Fibroblast of gingiva (primary cell): ENCODE measurements at places on chromosomes 5 and 9.

DNA sequence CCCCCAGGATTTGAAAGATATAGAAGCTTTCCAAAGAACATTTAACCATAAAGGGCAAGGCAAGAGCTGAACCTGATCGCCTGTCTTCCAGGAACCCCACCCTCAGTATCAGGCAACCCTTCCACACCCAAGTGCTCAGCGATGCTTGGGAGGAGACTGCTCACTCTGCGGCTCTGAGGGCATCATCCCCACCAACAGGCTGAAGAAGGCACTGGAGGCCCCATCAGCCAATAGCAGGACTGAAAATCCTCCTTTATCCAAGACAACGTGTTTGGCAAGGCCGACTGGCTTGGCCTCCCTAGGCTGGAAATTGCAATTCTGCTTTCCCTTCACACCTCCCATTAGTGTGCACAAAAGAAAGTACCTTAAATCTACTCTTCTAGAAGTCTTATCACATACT, 1.4 kb upstream of the PPP2CA start:
- DNase-seq = no peak

DNA sequence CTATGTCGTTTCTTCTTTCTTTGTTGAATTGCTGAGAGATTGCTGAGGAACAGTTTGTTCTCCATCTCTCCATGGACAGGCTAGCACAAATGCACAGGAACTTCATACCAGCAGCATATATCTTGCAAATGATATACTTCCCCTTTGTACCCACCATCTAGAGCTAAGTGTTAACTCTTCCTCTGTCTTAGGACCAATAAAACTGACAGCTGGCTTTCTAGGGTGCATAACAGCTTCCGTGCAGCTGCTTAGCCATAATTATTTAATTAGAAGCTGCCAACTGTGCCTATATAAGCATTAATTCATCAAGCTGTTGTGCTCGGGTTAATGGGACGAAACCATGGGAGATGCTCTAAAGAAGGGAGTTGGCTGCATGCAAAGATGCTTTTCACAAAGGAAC, 38.7 kb downstream of the KCTD16 start:
- DNase-seq = no peak

- DNase-seq = no peak
These were observed 37.2 kb downstream of the NCS1 start for GRCh38 chr9:130209422-130209821.

- DNase-seq = no peak
These were observed 156.3 kb upstream of the FST start for GRCh38 chr5:53323943-53324642.

GRCh38 chr9:86763791-86764190, 183.5 kb downstream of the GAS1 start:
- no peak for DNase-seq

GRCh38 chr5:178145965-178146820, 7.5 kb downstream of the NHP2 start:
- DNase-seq = peak; percentile 42

GRCh38 chr5:163773226-163773625, 267.8 kb downstream of the MAT2B start:
- no peak for DNase-seq

GRCh38 chr5:83744821-83745220, 24.2 kb upstream of the HAPLN1 start:
- no peak for DNase-seq

GRCh38 chr9:120362446-120362845, 217.5 kb downstream of the CDK5RAP2 start:
- DNase-seq = peak; percentile 21

GRCh38 chr9:89484475-89485404, 13.2 kb downstream of the SEMA4D start:
- DNase-seq = peak; percentile 41

- no peak for DNase-seq
These were observed 35.8 kb upstream of the SPARC start for GRCh38 chr5:151722546-151722945.

DNA sequence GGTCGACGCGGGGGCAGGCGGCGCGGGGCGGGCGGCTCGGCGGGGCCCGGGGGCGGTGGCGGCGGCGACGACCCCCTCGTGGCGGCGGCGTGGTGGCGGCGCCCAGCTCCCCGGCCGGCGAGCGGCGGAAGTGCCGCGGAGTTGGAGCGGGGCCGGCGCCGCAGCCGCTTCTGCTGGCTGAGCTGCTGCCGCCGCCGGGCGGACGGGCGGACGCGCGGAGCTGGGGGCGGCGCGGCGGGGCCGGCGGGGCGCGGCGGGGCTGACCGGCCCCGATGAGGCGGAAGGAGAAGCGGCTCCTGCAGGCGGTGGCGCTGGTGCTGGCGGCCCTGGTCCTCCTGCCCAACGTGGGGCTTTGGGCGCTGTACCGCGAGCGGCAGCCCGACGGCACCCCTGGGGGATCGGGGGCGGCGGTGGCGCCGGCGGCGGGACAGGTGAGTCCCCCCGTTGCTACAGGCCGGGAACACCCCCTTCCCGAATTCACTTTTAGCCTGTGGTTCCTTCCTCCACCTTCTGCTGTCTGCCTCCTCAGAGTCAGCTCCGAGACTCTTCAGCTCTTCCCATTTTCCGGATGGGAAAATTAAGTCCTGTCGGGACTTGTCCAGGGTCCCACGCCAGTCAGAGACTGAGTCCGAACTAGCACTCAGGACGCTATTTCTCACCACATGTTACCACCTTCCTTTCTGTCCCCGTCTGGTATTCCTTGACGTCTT, at the start of gene GALNT10:
Gene GALNT10, plus strand, starts transcription at position 139 of the 710 bp plus-strand sequence. Its CDS starts 134 bp downstream, at position 273.
- DNase-seq = peak; percentile 76

GRCh38 chr5:54756796-54757402, 228.5 kb downstream of the ESM1 start:
- peak; percentile 36 for DNase-seq

DNA sequence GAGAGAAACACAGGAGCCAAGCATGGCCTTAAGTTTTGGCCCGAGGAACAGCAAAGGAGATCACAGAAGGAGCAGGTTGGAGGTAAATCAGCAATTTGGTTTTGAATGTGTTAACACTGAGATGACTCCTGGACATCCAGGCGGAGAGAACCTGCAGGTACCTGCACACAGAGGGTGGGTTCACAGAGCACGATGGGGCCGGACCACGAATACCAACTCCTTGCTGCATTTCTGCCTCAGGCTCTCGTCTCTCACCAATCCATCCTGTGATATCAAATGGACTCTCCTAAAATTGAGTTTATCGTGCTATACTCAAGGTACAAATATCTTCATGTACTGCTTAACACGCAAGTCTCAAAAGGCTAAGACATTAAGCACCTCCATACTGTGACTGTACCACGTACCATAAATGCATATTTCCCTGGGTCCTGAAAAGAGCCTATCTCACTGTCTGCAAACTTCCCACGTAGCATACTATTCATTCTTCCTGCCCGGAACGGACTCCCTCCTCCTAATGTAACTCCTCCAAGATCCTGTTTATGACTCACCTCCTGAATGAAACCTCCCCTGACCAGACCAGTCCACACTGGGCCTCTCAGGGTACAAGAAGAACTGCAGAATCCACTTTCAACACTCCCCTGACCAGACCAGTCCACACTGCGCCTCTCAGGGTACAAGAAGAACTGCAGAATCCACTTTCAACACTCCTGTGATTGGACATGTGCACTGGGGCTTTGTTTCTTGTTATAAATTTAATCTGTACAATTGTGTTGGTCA, 380.8 kb upstream of the RFX3 start:
- DNase-seq = peak; percentile 68

GRCh38 chr5:1796371-1797102, 3.1 kb downstream of the MRPL36 start:
- DNase-seq = no peak

DNA sequence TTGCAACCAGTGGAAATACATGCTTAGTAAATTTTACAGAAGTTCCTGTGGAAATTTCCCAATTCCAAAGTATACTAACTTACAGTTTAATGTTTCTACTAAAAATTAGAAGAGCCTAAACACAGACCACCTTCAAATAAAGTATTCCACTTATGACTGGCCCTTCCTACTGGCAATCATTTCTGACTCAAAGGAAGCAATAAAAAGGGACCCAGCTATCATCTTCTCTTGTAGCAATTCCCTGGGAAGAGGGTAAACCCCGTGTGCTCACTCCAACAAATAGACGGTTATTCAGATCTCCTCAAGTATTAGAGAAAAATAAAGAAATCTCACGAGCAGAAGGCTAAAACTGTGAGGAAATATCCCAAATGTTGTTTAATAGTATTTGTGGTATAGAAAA, 43.3 kb downstream of the GOLPH3 start:
- DNase-seq = no peak

GRCh38 chr5:7754997-7755596, 95.8 kb downstream of the CFAP90 start:
- no peak for DNase-seq

DNA sequence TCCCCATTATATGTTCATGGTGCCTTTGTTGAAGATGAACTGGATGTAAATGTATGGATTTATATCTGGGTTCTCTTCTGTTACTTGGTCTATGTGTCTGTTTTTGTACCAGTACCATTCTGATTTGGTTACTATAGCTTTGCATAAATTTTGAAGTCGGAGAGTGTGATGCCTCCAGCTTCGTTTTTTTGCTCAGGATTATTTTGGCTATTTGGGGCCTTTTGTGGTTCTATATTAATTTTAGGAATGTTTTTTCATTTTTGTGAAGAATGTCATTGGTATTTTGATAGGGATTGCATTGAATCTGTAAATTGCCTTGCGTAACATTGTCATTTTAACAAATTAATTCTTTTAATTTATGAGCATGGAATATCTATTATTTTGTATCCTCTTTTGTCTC, 36.6 kb upstream of the ZNF366 start:
- peak; percentile 44 for DNase-seq

DNA sequence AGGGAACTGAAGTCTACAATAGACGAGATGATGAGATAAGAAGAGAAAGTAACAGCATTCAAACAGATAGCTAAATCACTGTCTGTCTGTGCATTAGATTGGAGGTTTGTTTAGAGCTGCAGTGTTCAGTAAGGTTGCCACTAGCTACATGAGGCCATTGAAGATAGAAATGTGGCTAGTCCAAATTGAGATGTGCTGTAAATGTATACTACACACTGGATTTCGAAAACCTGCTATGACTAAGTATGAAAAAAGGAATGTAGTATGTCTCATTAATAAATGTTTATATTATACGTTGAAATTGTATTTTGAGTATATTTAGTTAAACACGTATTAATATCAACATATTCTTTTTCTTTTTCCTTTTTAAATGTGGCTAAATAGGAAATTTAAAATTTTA, 142.1 kb downstream of the XRCC4 start:
- DNase-seq = no peak

DNA sequence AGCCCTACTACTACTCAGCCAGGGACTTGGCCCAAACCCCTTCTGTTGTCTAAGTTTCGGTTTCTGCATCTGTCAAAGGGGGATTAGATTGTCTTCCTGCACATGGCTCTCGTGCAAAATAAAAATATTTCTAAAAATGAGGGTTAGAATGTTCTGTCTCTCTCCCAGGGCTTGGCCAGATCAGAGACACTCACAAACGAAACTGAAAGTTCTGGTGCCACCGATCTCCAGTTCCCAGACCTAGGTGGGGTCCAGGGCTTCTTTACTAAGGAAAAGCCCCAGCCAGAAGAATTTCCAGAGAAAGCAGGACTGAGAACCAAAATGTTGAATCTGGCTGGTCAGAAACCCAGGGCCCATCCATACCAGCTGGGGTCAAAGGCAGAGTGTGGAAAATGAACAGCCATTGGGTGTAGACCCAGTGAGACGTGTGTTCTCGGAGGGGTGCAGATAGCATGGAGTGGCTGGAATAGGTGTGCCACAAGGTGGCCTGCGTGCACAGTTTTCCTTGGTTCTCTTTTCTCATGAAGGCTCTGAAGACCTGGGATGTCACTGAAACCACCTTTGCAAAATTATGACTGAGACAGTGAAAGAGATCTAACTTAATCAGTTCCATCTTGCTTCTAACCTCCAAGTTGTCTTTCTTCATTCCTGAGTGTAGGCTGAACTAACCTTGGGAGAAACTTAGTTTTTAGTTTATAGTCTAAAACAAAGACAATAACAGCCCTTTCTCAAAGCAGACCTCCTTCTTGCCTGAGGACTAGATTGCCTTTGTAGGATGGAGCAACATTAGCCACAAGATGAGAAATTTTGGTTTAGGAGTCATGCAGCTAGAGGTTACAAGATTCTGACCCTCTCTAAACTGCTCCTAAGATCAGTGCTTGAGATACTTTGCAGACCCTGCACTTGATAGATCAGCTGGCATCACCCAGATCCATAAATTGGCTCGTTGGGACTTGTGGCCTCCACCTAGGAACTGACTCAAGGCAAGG, 2.3 kb upstream of the SLC23A1 start:
- no peak for DNase-seq

GRCh38 chr5:54571462-54571861, 53.9 kb downstream of the SNX18 start:
- no peak for DNase-seq

- no peak for DNase-seq
These were observed 6.1 kb downstream of the IL31RA start for GRCh38 chr5:55857247-55857640.

DNA sequence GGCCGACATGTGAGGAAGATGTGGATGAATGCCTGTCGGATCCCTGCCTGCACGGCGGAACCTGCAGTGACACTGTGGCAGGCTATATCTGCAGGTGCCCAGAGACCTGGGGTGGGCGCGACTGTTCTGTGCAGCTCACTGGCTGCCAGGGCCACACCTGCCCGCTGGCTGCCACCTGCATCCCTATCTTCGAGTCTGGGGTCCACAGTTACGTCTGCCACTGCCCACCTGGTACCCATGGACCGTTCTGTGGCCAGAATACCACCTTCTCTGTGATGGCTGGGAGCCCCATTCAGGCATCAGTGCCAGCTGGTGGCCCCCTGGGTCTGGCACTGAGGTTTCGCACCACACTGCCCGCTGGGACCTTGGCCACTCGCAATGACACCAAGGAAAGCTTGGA, 14.1 kb downstream of the CRB2 start:
- DNase-seq = no peak

DNA sequence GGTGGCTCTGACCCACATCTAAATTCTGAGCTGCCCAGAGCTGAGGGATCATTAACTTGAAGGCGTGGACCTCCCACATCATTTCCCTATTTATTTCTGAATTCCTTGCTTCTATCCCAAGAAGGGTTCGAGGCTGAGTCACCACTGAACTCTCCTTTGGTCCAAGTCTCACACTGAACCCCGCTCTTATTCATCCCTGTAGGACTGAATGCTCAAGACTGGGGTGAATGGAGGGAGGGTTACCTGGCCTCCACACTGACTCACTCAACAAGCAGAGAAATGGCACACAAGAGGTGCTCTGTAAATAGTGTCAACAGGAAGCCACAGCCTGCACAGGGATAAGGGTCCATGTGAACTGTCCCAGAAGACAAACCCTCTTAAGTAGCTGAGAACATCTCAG, 79.1 kb upstream of the FSTL4 start:
- no peak for DNase-seq

GRCh38 chr5:75279321-75279720, 42.6 kb upstream of the ANKRD31 start:
- DNase-seq = no peak
